ACHN (cell line): ENCODE measurements at places on chromosomes 12 and 14.

GRCh38 chr14:69263364-69263763, 3.4 kb downstream of the GALNT16 start:
- peak; percentile 80 for DNase-seq

- no peak for DNase-seq
Measured at GRCh38 chr14:23006188-23006534, 3.8 kb downstream of the C14orf93 start.

- DNase-seq, result peak; percentile 7
Measured at GRCh38 chr14:93319958-93320357, 12.9 kb downstream of the BTBD7 start.

DNA sequence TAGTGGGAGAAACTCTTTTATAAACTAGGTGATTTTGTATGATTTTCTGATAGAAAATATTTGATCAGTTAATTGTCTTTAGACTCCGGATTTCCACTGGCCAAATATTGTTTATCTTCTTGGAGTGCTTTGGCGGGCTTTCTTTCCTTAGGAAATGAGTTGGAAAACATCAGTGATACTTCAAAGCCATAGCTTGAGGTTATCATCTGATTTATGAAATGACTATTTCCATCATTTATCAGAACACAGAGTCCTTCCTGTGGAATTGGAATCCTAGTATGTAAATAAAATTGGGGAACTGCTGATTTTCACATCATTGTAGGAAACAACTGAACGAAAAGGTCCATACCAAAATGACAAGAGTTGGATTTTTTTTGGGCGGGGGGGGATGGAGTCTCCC, 186.0 kb upstream of the DCN start:
- DNase-seq, result no peak

DNA sequence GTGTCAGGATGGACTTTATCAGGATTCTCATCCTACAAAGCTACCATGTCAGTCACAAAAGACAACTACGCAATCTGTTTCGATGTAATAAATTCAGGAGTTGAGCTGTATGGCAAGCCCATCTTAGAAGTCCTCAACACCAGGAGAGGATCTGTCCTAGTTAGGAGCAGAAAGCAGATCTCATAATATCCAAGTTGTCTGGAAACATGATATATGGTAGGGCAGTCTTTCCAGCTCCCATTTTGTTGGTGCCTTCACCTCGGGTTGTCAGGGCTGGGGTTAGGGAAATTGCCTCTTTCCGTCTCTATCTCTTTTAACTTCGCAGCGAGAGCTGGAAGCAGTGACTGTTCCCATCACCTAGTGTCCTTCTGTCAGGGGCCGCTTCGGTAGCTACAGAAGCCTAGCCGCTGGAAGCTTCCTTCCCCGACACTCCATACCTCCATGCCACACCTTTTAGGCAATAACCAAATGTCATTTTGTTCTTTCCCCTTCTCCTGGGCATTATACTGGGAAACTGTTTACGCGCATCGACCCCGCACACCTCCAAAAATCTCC, 1.4 kb downstream of the NIN start:
- peak; percentile 13 for DNase-seq

DNA sequence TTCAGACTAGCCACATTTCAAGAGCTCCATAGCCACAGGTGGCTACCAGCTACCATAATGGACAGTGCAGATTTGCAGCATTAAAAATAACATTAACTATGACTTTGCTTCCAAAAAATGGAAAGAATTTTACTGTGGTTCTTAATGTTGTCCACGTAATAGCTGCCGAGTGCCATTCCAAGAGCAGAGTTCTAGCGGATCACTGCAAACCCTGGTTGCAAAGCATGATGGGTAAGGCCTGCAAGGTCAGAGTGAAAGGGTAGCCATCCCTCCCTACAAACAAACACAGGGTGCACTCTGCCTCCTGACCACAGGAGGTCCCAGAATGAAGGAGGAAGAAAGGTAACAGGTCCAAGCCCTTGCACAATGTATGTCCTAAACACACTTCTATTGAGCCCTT, 157.6 kb downstream of the DPF3 start:
- no peak for DNase-seq

- no peak for DNase-seq
Measured at GRCh38 chr14:71890541-71890940, 41.7 kb upstream of the RGS6 start.

GRCh38 chr14:60803871-60804270, 69.3 kb downstream of the MNAT1 start:
- no peak for DNase-seq

DNA sequence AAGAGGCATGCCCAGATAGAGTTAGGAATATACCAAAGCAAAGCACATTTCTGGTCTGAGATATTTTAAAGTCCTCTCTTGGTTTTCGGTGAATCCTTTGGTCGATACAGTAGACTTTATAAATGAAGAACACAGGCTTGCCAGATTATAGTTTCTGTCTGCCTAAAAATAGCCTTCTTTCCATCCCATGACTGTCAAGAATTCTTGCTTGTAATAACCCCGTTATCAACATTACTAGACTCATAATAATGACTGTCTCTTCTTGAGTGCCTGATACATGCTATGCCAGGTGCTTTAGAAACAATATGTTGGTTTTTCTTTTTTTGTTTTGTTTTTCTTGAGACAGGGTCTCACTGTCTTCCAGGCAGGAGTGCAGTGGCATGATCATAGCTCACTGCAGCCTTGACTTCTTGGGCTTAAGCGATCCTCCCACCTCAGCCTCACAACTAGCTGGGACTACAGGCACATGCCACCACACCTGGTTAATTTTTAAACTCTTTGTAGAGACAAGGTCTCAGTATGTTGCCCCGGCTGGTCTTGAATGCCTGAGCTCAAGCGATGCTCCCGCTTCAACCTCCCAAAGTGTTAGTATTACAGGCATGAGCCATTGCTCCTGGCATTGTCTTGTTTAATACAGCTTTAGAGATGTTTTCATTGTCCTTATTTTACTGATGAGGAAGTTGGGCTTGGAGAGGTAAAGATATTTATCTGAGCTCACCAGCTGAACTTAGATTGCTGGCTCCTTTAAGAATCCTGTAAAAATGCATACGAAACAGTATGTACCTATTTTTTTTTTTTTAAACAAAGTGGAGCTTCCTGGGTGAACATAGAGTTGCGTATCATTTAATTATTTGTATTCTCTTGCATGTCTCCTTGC, 30.4 kb downstream of the CHST11 start:
- no peak for DNase-seq

DNA sequence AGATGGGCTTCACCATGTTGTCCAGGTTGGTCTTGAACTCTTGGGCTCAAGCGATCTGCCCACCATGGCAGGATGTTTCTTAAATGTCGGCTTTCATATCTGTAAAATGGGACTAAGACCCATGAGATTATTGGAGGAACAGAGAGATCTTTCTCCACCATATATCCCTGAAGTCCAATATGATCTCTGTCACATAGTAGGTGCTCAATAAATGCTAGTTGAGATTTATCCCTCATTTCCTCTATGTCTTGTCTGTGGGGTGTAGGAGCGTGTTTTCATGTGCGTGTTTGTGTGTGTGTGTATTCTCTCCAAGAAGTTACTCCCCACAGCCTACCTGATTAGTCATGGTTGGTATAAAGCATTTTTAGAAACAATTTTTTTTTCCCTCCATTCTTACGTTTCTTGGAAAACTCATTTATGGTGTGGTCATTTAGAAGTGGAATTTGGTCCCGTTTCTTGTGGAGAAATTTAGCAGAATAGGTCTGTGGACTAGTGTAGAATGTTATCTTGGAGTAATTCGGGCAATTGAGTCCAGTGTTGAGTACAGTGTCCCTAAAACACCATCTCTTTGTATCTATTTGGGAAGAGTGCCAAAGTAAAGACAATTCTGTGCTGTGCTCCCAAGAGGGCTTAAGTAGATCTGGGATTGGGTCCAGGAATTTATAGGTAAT, 4.3 kb downstream of the STRAP start:
- no peak for DNase-seq

GRCh38 chr14:100629696-100630095, 42.5 kb upstream of the BEGAIN start:
- DNase-seq, result no peak

GRCh38 chr14:73895939-73896338, 9.3 kb downstream of the ZNF410 start:
- DNase-seq, result no peak

DNA sequence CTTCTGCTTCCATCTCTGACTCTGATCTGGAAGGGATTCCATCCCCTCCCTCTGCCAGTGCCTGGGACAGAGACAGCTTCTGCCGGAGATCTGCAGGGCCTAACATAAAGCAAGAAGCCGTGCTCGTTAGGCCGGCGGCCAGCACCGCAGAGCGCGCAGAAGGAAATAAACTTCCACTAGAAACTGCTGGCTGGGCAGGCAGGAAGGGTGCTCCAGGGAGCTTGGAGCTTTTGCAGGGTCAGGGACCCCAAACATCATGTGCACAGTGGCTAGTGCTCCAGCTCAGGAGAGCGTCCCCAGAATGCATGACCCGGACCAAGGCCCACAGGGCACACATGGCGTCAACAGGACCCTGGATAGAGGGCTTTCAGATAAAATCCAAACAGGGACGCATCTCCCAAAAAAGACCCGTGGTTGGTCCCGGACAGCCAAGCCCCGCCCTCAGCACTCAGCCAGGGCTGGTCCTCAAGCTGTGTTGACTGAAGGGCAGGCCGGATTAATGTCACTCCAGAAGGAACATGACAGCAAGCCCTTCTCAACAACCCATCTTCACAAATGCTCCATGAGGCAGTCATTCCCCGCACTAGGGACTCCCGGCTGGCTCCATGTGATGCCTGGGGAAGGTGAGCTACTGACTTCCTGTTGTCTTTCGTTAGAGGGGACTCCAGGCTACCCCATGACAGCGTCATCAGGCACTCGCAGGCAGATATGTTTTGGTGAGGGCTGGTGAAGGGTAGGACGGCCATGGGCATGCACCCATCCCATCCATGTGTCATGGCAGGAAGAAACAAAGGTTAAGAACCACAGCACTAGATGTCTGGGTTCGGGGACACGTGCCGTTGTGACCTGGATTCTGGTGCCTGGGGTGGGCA, 121.5 kb downstream of the CALM1 start:
- DNase-seq, result no peak

- DNase-seq, result no peak
Measured at GRCh38 chr14:86083616-86084015, 553.7 kb downstream of the FLRT2 start.

- DNase-seq, result peak; percentile 3
Measured at GRCh38 chr14:61965030-61965745, 203.0 kb downstream of the SNAPC1 start.

GRCh38 chr12:65608319-65608916, 215.9 kb upstream of the HMGA2 start:
- no peak for DNase-seq

- DNase-seq, result no peak
Measured at GRCh38 chr12:31408763-31409162, 82.8 kb upstream of the SINHCAF start.

DNA sequence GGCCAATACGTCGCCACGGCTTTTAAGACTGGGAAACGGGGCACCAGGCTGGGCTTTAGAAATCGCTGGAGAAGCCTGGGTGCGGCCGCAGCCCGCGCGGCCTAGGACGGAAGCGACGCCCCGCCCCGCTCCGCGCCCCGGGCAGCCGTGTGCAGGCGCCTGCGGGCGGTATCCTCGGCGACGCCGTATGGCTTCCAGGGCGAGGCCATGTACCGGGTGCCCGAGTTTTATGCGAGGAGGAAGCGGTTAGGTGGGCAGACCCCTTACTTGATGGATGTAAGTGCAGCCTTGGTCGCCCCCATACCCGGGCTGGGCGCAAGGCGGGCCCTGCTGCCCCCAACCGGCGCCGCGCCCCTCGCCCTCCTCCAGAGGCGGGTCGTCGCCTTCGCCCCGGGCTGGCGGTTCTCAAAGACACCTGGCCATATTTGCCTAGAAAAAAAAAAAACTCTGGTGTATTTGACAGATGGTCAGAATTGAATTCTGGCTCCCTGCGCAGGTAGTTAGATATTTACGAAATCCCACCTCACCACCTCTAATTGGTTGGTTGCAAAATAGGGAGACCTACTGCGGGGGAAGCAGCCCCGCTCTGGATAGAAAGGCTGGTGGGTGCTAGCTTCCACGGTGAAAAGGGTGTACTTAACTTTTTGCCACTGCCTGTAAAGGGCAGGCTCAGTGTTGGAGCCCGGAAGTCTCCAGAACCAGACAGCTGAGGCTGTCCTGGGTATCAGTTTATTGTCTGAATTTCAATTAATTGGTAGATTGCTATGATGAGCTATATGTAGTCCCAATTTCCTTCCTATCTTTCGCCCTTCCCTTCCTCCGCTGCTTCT, at the start of gene PPP1R36:
Gene PPP1R36 (plus strand): TSS at position 171 of the 830 bp plus-strand sequence. CDS start 37 bp downstream, at position 208.
- DNase-seq, result no peak

- no peak for DNase-seq
Measured at GRCh38 chr14:95486875-95487668, 29.4 kb downstream of the SYNE3 start.

- DNase-seq, result no peak
Measured at GRCh38 chr14:74085828-74086227, 1.1 kb downstream of the LIN52 start.

DNA sequence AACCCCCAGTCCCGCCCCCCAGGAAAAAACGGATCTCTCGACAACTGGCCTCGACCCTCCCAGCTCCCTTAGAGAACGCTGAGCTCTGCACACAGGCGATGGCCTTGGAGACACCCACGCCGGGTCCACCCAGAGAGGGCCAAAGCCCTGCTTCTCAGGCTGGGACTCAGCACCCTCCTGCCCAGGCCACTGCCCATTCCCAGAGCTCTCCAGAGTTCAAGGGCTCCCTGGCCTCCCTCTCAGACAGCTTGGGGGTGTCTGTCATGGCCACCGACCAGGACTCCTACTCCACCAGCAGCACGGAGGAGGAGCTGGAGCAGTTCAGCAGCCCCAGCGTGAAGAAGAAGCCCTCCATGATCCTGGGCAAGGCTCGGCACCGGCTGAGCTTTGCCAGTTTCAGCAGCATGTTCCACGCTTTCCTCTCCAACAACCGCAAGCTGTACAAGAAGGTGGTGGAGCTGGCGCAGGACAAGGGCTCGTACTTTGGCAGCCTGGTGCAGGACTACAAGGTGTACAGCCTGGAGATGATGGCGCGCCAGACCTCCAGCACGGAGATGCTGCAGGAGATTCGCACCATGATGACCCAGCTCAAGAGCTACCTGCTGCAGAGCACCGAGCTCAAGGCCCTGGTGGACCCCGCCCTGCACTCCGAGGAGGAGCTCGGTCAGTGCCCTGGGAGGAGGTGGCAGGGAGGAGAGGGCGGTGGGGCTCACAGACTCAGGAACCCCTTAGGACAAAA, 95.8 kb downstream of the LGMN start:
- DNase-seq, result no peak

GRCh38 chr12:124487066-124487833, 80.2 kb downstream of the NCOR2 start:
- no peak for DNase-seq

GRCh38 chr14:24908592-24909236, 141.2 kb downstream of the STXBP6 start:
- DNase-seq, result no peak

DNA sequence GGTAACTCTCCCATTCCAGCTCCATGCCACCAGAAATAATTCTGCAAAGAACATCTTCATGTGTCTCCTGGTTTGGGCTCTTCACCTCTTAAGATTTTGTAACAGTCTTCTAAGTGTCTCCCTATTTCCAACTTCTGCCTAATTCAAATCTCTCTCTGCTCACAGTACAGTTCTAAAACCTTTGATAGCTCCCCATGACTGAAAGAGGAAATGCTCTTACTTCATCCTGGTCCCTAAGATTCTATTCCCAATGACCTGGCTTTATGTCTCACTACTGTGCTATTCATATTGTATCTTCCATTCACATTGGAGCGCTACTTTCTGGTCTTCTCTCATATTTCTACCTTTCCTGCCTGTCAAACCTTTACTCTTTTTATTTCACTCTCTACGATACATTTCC, 1.6 kb downstream of the AMN1 start:
- no peak for DNase-seq
